ENCODE measurements at places on chromosomes 1 and 21.

DNA sequence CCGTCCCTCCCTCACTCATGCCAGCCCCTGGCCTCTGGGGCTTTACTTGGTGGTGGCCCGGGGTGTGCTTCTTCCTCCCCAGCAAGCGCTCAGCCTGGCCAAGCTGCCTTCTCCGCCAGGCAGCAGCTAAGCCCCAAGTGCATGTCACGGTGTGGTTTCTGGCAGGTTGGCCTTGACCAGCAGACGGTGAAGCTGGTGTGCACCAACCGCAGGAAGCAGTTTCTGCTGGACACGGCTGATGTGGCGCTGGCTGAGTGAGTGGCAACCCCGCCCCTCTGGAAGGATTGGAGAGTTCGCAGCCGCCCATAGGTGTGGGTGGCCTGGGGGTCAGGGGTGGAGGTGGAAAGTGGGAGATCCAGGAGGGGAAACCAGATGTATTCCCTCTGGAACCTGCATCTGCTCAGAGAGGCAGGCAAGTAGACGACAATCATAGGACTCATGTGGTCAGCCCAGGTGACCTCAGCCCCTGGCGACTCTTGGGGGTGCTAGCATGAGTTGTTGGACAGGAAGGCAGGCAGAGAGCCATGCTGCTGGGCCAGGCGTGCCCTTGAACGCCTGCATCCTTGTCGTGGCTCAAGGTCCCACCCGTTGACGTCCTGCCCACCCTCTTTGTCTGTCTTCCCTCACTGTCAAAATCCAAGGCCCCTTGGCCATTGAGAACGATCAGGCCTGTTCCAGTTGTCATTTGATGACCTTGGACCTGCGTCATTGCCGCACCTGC lies 7.0 kb upstream of the SLC25A34 start:
- no peak for DNase-seq

GRCh38 chr1:119674835-119675289 lies 26.8 kb upstream of the ZNF697 start:
- peak; percentile 65 for DNase-seq

DNA sequence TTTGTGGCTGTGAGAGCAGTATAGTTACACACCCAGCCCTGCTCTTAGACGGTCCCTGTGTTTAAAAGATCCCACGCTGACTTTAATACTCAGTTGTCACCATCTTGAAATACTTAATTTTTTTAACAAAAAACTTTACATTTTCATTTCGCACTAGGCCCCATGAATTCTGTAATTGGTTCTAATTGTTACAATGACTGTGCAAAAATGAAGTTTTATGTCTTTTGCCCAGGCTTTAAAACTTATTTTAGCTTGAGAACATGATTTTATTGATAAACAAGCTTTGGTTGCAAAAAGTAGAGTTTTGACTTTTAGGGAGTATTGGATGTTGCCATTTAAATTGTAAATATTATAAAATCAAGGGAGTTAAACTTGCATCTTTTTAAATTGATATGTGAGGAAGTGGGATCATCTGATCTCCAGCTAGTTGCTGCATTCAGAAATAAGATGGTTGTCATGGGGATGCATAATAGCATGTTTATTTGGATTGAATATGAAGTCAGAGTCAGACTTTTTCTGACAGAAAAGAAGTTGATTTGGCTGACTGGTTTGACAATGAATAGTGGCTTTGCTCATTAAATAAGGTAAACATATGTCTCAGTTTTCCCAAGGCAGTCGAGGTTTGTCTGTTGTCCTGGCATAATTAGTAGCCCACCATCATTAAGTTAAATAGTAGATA lies 23.0 kb upstream of the CRP start:
- no peak for DNase-seq

- DNase-seq: no peak
These were observed 8.5 kb downstream of the MEX3A start for GRCh38 chr1:156073740-156074139.

- peak; percentile 52 for DNase-seq
These were observed 140.8 kb downstream of the FMN2 start for GRCh38 chr1:240232530-240232929.
